RCC 7860 (cell line): ENCODE measurements at places on chromosomes 5 and 9.

DNA sequence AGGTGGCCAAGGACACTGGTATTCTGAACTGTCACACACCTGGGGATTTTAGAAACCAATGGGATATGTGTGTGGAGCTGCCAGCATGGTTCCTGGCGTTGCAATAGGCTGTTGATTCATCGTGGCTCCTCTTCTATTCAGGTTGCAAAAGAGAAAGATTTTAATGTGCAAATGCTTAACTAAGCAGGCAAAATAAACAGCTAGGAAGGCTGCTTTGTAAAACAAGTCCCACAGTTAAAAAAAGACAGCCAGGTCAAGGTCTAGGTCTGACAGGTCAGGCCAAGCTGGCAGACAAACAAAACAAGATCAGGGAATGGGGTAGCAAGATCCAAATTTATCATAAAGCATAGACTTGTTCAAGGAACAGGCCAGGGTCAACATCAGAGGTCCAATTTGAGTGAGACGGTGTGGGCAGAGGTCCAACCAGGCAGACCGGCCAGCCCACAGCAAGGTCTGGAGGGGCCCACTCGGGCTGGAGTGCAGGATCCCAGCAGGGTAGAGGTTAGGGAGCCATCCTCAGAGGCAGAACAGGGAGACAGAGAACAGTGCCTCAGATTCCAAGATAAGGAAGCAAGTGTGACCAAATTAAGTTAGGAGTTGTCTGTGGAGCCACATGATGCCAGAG is 45.6 kb downstream of the SUB1 start:
- DNase-seq = no peak

GRCh38 chr9:119026120-119026519 is 343.1 kb downstream of the BRINP1 start:
- no peak for DNase-seq

DNA sequence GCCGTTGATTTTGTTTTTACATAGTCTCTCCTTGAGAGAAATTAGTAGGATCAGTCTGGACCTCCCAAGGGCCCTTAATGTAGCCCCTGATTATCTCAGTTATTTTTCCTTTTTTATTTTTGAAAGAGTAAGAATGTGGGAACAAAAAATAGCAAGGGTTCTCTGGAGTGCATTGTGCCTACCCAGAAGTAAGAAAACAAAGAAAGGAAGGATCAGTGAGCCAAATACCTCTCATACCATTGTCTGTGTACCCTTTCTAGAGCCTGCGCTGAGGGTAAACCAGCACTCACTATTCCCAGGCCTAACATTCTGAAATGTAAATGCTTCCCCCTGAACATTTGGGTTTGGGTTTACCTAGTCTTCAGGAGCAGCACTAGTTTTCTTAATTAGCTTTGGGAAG is 213.0 kb upstream of the TARS1 start:
- DNase-seq = no peak

DNA sequence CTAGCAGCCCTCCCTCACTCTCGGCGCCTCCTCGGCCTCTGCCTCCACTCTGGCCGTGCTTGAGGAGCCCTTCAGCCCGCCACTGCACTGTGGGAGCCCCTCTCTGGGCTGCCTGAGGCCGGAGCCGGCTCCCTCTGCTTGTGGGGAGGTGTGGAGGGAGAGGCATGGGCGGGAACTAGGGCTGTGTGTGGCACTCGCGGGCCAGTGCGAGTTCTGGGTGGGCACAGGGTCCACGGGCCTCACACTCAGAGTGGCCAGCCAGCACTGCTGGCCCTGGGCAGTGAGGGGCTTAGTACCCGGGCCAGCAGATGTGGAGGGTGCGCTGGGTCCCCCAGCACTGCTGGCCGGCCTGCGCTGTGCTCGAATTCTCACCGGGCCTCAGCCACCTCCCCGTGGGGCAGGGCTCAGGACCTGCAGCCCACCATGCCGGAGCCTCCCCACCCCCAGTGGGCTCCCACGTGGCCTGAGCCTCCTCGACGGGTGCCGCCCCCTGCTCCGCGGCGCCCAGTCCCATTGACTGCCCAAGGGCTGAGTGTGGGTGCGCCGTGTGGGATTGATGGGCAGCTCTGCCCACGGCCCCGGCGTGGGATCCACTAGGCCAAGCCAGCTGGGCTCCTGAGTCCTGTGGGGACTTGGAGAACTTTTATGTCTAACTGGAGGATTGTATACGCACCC is 30.4 kb upstream of the FCHO2 start:
- no peak for DNase-seq

DNA sequence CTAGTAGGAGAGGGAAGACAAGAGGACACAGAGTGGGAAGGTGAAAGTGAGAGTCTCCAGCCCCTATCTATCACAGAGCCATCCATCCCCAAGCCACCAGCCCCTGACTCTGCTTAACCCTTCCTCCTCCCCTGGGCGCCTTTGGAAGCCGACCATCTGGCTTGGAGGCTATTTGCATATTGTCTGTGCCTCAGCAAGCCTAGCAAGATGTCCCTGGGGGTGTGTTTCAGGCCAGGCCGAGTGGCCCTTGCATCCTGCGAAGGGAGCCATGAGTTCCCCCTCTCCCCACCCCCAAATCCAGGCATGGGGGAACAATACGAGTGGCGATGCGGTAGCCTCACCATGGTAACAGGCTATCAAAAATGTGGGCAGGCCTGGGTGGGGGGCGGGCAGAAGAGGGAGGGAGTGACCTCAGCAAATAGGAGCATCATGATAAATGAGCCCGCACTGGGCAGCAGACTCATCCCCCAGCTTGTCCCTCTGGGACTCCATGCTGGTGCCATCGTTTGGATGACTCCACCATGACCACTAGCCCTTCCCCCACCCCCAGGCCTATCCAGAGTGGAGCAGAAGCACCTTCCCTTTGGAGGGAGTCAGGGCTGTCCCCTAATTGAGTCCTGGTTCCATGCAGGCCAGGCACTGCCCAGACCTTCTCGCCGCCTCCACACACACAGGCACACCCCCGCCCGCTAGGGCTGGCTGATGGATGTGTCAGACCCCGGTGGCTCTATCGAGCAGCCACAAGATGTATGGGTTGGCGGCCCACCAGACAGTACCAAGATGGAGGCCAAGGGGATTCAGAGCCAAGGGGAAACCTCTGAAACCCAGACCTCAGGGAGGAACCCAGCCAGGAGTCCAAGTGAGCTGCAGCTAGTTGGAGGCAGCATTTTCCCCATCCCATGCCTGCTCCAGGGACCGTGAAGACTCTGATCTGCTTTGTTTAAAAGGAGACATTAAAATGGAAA is 14.6 kb downstream of the URM1 start:
- no peak for DNase-seq

DNA sequence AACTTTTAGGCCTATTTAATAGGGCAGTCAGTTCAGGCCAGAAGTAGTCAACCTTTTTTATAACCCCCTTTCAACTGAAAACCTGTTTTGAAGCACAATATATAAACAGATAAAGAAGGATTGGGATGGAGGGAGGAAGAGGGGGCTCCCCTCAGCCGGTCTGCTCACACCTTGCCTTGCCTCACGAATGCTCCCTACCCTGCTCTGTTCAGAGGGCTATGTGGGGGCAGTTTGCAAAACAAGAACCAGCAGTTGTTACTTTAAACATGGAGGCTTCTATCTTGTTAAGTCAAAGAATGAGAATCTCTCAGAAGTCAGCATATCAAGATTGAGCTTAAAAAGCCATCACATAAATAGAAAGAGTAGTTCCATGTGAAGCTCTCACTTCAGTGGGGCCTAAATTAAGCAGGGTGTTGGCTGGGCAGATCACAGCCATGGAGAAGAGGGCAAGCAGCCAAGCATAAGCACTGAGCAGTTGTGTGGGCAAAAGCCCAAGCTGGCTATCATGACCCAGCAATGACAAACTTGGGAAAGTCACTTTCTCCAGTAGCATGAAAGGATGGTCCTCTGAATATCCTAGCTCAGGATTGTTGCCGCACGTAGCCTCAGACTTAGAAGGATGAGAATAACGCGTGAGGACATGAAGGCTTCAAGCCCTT is 70.6 kb downstream of the ALDH1A1 start:
- no peak for DNase-seq

GRCh38 chr5:130037905-130038304 is 133.6 kb downstream of the CHSY3 start:
- DNase-seq = no peak

GRCh38 chr5:157189223-157189622 is 8.6 kb downstream of the ITK start:
- no peak for DNase-seq

GRCh38 chr9:126480813-126481212 is 132.9 kb upstream of the LMX1B start:
- no peak for DNase-seq

DNA sequence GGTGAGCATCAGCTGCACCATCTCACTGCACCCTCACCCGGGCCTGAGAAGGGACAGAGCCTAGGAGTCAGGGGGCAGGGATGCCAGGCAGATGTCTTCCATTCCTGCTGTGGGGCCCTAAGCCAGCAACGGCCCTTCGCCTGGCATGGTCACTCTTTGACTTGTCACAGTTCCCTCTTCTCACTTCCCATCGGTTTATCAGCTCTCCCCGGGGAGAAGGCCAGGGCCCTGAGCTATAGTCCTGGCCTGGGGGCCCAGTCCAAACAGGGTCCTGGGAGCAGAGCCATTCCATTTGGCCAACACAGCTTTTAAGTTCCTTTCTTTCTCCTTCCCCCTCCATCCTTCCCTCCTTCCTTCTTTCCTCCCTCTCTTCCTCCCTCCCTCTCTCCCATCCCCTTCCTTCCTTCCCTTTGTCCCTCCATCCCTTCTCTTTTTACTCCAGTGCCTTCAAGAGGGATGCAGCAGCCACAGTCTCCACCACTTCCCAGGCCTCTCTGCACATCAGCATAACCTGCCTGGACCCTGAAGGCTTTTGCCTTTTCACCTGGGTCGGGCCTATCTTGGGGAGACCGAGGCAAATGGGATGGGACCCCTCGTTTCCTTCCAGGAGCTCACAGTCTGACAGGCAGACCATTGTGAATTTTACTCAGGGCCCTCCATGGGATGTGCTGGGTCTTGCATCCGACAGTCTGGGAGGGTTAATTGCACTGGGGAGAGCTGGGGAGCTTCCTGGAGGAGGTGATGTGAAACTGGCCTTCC is 4.2 kb downstream of the COL5A1 start:
- DNase-seq = no peak

GRCh38 chr5:135215617-135216470 is 181.8 kb upstream of the PITX1 start:
- DNase-seq = no peak

- DNase-seq = peak; percentile 74
These were observed at the start of the genes ENTR1 and PMPCA for GRCh38 chr9:136410500-136411287. Gene ENTR1, minus strand, starts transcription at chr9:136410614. Its CDS starts 217 bp downstream, at chr9:136410397. Gene PMPCA, plus strand, starts transcription at chr9:136410658. Its CDS starts 11 bp downstream, at chr9:136410669.

GRCh38 chr5:33995865-33996264 is 11.4 kb upstream of the SLC45A2 start:
- no peak for DNase-seq

GRCh38 chr9:120579139-120580050 is 572 bp downstream of the CDK5RAP2 start:
- no peak for DNase-seq

DNA sequence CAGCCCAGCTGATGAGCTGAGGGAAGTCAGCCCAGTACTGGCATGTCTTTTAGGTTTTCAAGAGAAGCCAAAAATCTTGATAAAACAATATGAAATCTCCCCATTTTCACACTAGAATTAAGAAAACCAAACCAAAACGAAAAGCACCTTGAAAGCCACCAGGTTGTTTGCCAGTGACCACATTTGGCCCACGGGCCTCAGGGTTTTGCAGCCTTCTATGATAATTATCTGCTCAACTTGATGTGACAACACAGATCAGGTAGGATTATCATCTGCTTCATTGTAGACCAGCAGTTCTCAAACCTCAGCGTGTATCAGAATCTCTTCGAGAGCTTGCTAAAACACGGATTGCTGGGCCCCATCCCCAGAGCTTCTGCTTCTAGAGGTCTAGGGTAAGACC is 101.4 kb downstream of the GALNT10 start:
- no peak for DNase-seq

GRCh38 chr5:158382473-158382872 is 523.5 kb upstream of the CLINT1 start:
- peak; percentile 88 for DNase-seq

DNA sequence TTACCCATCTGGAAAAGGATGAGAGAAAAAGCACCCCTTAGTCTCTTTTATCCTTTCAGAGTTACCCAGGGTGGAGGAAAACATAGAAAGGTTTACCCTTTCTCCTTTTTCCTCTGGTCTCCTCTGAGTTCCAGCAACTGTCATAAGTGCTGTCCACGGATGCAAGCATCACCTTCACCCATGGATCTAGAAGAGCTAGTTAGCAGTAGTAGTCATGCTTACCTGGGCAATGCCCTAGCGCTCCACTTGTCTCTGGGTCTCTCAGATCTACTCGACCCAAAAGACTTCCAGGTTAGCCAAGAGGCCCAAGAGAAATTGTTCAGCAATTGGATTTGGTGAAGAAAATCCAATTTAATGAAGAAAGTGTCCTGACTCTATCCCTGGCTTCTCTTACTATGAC is 656.2 kb upstream of the PTPRD start:
- no peak for DNase-seq

DNA sequence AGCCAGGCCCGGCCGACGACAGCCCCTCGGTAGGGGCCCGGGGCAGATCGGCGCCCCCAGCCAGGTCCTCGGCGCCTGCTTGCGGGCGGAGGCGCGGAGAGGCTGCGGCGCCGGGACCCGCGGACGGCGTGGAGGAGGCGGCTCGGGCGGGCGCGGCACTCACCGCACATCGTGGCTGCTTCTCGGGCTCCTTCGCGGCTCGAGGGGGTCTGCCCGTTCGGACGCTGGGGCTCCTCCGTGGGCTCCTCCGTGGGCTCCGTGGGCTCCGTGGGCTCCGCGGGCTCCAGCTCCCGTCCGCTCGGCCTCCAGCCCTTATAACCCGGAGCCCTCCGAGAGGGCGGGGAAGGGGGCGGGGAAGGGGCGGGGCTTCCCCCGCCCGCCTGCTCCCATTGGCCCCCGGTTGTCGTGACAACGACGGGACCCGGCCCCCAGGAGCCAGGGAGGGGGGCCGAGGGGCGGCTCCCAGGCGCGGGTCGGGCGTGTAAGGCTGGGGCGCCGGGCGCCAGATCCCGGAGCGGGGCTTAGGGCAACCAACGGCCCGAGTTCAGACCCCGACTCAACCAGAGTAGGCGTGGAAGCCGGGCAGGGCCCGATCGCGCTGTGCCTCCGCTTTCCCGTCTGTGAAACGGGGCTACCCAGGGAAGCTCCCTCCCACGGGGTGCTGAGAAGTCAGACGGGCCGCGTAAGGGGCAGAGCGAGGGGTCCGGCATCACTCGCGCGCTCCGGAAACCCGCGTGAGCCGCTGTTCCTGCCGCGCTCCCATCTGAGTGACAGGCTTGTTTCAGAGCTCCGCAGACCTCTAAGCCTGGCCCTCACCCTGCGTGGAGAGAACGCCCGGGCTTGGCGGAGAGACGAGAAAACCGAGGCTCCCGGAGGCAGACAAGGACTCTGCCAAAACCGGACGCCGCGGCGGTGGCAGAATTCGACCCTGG is at the start of gene GFPT2:
TSS of gene GFPT2 (minus strand) at position 289 of the 932 bp plus-strand sequence. CDS start at position 170, 119 bp downstream.
- peak; percentile 4 for DNase-seq

- no peak for DNase-seq
These were observed 203.5 kb upstream of the RGMB start for GRCh38 chr5:98570010-98570409.

GRCh38 chr5:116668390-116668789 is 93.8 kb upstream of the SEMA6A start:
- no peak for DNase-seq

GRCh38 chr9:112719241-112719691 is 1.3 kb upstream of the INIP start:
- no peak for DNase-seq
